ENCODE measurements at places on chromosomes 12 and 14.

DNA sequence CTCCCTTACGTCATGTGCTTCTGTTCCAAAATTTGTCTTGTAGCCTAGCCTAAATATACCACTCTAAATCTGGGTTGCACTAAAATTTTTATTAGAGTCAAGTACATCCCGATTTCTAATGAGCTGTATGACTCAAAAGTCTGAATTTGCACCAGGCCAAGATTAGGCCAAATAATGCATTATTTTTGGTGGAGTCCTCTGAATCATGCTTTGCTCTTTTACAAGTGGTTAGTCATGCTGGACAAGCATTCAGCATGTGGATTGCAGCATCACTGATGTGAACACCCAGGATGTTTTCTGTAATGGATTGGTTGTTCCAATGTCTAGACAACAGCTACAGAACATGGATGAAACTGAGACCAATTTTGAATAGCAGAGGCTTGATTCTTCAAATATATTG lies 23.7 kb downstream of the HEBP1 start:
- DNase-seq, result no peak

DNA sequence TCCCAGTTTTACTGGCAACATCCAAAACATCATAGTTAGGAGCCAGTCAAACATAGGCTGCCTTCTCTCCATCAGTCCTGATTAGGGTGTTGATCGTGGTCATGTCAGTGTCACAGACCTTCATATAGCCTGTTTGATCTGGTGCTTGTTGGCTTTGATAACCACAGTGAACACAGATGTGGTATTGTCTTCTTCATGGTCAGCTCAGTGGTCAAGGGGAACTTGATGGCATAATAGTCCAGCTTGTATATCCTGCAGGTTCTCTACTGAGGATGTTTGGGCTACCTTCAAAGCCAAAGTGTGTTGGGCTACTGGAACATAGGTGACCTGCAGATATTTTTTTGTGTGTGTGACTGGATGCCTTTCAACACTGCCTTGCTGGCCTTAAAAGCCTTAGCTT lies 21.7 kb downstream of the PRORP start:
- no peak for DNase-seq

DNA sequence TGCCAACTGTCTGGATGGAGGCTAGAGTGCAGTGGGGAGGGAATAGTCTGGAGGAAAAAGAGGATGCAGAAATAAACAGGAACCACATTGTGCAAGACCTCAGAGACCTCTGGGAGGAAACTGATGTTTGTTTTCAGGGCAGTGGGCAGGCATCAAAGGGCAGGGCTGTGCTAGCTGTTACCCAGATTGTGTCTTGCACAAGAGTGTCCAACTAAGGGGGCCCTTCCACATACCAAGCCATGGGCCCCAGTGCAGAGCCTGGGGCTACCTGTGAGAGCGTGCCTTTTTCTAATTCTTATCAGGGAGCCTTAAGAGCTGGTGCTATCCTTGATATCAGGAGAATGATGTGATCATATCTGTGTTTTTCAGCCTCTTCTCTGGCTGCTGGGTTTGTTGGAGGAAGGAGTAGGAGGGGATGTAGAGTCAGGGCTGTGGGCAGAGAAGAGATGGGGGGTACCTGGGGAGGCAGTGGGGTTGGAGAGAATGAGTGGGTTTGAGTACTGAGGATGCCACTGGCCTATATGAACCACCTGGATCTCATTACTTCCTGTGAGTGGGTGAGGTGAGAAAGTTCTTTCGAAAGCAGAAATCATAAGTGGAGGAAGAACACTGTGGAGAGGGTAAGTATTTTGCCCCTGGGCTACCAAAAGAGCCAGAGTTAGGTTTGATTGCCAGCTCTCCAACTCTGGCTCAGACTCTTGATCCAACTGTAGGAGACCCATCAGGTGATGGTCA lies 259.2 kb upstream of the CRY1 start:
- no peak for DNase-seq

DNA sequence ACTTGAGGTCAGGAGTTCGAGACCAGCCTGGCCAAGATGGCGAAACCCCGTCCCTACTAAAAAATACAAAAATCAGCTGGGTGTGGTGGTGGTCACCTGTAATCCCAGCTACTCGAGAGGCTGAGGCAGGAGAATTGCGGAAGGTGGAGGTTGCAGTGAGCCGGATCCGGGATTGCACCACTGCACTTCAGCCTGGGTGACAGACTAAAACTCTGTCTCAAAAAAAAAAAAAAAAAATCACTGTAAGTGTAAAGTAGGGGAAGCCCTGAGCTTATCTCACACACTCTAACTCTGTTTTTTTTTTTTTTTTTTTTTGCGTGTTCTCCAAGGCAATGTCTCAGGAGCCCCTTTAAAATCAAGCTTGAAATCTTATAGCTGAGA lies 421 bp upstream of the RBMS2 start:
- no peak for DNase-seq

DNA sequence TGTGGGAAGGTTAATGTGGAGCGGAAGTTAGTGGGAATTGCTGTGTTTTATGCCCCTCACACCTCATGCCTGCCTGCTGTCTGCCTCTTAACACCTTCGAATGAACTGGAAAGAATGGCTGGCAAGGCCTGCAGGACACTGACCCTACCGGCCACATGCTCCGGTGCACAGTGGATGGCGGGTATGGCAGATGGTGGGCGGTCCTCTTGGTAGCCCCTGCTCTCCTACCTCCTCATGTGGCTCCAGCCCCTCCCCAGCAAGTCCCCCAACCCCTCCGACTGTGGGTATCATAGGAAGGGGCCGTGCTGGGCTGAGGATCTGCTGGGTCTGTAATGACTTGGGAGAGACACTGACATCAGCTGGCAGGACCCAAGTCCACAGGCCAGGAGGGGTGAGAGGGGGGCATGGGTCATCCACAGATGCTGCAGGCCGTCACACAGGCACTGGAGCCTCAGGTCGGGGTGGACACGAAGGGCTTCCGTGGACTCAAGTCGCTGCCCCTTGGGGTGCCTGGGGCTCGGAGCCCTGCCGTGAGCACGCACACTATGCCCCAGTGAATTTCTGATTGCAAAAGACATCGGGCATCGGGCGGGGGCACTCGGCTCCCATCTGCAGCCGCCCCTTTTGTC lies 77.4 kb downstream of the KIF26A start:
- no peak for DNase-seq
